Activated T-cell treated with anti-CD3 and anti-CD28 coated beads, Interleukin-2, amount 50 U/mL, for 72 hours (primary cell): ENCODE measurements at places on chromosomes 5 and 9.

DNA sequence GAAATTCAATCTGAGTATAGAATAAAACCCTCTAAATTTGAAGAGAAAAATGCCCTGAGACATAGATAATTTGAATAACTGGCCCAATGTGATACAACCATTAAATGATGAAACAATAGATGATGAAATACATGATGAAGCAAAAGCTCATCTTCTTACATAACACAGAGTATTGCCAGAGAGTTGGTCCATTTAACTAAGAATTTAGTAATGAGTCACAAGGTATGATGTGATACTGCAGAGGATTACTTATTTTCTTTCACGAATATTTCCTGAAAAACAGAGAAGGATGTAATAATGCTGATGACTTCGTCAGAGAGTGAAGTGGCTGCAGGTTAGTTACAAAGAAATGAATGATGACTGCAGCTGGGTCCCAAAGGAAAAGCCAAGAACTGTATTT is 379.3 kb downstream of the CDH12 start:
- DNase-seq: no peak

- DNase-seq: peak; percentile 28
Measured at GRCh38 chr9:104091708-104092107, 2.4 kb upstream of the SMC2 start.

- no peak for DNase-seq
Measured at GRCh38 chr5:86244153-86244552, 373.6 kb upstream of the COX7C start.

- DNase-seq: no peak
Measured at GRCh38 chr9:72460342-72461312, 60.8 kb upstream of the TMC1 start.

DNA sequence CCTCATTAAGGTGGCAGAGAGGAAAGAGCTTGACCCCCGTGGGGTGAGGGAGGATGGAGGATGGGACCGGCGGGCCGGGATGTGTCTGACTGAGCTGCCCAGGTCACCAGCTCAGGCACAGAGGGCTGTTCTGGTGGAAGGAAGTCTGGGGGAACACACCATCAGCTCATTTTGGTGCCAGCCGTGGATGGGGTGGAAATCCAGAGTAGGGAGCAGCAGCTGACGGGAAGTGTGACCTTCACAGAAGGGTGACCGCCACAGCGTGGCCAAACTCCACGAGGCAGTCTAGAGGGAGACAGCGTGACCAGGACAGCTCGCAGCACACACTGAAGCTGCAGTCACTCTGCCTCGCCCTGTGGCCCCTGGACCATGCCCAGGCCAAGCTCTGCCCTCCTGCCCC is 45.3 kb upstream of the PHYKPL start:
- no peak for DNase-seq

GRCh38 chr5:93511445-93511844 is 69.6 kb downstream of the NR2F1-AS1 start:
- DNase-seq: no peak

- DNase-seq: no peak
Measured at GRCh38 chr9:136260936-136261472, 15.4 kb upstream of the QSOX2 start.

DNA sequence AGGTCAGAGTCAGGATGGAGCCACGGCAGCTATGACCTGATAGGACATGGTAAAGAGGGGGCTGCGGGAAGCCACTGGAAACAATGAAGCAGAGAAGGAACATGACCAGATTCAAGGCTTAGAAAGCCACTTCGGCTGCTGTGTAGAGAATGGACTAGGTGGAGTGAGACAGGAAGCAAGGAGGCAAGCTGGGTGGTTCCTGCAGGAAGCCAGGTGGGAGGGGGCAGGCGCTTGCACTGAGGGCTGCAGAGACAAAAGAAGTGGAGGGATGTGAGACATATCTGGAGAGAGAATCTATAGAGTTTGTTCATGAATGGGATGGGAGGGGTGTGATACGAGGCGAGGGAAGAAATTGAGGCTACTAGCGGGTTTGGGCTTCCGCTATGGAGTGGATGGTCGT is 19.0 kb upstream of the N4BP3 start:
- DNase-seq: no peak

GRCh38 chr9:2023042-2023441 is 7.9 kb downstream of the SMARCA2 start:
- DNase-seq: no peak

DNA sequence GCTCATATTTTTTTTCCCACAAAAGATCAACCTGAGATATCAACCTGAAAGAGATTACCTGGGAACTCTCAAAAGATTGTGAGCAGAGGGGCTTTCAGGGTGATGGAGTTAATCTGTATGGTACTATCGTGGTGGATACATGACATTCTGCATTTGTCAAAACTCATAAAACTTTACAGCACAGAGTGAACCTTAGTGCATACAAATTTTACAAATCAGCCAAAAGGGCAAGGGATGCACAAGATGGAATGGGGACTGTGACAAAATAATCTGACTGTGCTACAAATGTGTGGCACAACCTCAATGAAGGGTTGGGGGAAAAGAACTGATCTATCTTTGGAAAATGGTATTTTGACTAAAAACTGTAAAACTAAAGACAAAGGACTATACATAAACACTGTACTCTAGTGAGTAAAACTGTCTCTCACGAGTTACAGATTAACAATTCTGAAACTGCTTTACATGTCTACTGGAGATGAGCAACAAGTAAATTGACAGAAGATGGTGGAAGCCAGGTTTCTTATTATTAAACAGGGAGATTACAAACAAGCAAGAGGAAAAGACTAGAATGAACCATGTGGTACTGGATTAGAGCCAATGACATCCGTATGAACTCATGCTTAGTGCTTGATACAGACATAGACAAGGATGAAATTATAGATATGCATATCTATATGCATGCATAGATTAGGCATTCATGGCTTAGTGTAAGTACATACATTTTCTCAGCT is 24.8 kb upstream of the RLN1 start:
- no peak for DNase-seq
